NCI-H2107 (cell line): ENCODE measurements at places on chromosomes 16 and 17.
A peak's percentile ranks its signal among the peaks of the same experiment; 100 is the strongest.

DNA sequence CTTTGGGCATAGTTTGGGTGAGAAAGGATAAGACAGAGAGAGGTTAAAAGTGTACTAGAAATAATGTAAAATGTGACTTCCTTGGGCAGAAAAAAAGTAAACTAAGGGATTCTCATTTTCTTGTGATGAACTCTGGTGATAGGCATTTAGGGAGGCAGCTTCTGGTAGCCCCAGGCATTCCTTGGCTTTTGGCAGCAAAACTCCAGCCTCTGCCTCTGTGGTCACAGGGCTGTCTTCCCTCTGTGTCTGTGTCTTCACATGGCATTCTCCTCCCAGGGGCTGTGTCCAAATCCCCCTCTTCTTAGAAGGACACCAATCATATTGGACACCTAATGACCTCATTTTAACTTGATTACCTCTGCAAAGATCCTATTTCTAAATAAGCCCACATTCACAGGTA, 54.7 kb downstream of the HS3ST3B1 start:
- no peak for DNase-seq

- DNase-seq, result peak; percentile 19
Observed at GRCh38 chr17:8798846-8799569, at the start of gene MFSD6L. MFSD6L (minus strand) TSS chr17:8799365; CDS start chr17:8799120, 245 bp downstream.

- peak; percentile 91 for DNase-seq
Observed at GRCh38 chr16:87924041-87924810, 12.1 kb downstream of the CA5A start.

GRCh38 chr16:1472974-1473373, 1.9 kb downstream of the CLCN7 start:
- DNase-seq, result no peak

DNA sequence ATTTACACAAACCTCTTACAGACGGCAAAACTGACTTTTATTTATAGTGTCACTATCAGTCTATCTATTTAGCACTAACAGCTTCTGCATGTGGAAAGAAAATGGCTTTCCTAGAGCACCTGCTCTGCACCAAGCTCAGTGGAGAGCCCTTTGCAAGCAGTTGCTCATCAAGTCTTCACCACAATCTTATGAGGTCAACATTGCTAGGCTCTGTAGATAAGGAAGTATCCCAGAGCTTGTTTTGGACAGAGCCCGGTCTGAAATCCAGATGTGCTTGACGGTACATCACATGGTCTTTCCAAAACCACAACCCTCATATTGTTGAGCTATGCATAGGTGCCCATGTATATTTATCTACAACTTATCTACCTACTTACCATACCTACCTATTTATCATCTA, 572.7 kb upstream of the CDH5 start:
- DNase-seq, result no peak

GRCh38 chr16:17915791-17916190, 420.7 kb downstream of the NPIPA8 start:
- DNase-seq, result no peak

DNA sequence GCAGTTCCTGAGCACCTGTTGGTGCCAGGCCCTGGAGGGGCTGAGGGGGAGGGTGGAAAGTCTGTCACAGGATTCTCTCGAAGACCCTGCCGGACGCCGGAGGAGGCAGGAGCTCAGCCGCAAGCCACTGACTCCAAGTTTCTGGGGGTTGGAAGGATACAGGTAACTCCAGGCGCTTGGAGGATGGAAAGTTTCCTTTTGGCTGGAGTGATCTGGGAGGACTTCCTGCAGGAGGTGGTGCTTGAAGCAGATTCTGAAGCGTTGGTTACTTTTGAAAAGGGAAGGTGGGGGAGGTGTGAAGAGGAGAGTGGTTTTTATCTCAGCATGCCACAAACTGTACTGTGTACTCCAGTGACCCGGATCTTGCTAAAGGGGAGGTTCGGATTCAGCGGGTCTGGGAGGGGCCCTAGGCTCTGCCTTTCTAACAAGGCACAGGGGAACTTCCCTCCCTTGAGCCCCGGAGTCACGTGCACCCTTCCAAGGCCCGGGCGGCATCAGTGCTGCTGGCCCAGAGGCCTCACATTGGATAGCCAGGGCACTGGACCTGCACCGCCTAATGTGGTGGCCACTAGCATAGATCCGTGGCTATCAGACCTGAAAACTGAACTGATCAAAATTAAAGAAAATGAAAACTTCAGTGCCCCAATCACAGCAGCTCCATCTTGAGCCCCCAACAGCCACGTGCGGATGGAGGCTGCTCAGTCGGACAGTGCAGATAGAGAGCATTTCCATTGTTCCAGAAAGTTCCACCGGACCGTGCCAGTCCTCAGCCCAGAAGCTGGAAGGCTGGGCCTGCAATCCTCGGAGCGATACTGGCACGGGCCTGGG, 42.2 kb upstream of the GSE1 start:
- no peak for DNase-seq
